Activated CD4-positive, alpha-beta T cell treated with anti-CD3 and anti-CD28 coated beads, Interleukin-2, amount 50 U/mL, for 4 hours (primary cell): ENCODE measurements at places on chromosomes 16 and 17.

GRCh38 chr17:38559051-38559879 is 46.5 kb downstream of the SRCIN1 start:
- DNase-seq: peak; percentile 90

DNA sequence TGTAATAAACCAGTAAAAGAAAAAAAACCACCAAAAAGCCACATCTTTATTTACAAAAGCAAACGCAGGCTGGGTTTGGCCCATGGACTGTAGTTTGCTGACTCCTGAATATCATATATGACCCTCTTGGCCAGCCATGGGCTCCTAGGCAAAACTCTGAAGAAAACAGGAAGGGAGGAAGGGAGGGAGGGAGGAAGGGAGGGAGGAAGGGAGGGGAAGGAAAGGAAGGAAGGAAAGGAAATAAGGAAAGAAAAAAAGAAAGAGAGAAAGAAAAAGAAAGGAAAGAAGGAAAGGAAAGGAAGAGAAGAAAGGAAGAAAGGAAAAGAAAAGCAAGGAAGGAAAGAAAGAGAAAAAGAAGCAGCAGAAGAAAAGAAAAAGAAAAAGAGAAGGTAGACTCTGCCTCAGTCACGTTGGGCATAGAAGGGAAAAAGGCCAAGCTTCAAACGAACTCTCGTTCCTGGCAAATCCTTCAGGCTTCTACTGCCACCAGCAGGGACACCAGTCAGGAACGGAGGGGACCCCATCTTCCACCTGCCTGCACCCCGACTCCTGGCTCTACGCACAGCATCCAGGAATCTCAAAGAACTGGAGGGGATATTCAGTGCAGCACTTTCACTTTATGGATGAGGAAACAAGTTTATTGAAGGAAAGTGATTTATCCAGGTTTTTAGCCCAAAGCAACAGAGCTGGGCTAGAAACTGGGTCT is 22.1 kb downstream of the CDC42EP4 start:
- no peak for DNase-seq

- DNase-seq: no peak
Observed at GRCh38 chr17:72169823-72170222, 49.0 kb downstream of the SOX9 start.

DNA sequence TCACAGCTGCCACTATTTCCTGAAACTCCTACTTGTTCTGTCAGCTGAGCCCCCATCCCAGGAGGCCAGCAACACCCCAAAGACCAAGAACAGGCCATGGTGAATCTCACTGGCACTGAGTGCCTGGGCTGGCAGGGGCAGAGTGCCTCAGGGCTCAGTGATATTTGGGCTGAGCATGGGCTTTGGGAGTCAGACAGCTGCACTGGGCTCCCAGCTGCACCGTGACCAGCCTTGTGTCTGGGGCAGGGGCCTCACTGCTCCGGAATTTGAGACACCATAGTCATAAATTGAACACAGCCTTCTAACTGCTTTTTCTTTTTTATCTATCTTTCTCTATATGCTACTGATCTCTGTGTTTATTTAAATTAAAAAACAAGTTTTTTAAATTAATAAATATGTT is 1744.2 kb downstream of the TP53TG3F start:
- DNase-seq: no peak

- no peak for DNase-seq
Observed at GRCh38 chr16:25066426-25066746, 45.2 kb upstream of the LCMT1 start.

GRCh38 chr16:7167626-7168025 is 165.0 kb upstream of the RBFOX1 start:
- no peak for DNase-seq

- no peak for DNase-seq
Observed at GRCh38 chr16:57167538-57167937, 18.3 kb downstream of the PSME3IP1 start.

GRCh38 chr16:81607805-81608522 is 163.4 kb downstream of the CMIP start:
- DNase-seq: no peak

DNA sequence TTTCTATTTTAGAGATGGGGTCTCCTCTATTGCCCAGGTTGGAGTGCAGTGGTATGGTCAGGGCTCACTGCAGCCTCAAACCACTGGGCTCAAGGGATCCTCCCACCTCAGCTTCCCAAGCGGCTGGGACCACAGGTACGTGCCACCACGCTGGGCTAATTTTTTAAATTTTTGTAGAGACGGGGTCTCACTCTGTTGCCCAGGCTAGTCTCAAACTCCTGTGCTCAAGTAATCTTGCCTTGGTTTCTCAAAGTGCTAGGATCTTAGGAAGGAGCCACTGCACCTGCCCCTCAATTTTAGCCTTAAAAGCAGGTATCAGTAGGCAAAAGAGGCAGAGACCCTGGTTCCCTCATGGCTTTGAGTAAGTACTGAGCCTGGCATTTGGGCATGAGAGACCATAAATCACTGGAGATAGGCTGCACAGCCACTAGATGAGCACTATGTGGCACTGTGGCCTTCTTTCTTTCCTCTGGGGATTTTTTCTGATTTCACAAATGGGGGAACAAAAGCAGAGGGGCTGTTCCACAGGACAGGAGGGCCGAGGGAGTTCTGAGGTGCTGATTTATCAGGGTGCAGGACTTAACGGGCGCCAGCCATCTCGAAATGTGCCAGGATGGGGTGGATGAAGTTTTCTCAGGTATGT is 82.2 kb downstream of the PLXDC1 start:
- no peak for DNase-seq

DNA sequence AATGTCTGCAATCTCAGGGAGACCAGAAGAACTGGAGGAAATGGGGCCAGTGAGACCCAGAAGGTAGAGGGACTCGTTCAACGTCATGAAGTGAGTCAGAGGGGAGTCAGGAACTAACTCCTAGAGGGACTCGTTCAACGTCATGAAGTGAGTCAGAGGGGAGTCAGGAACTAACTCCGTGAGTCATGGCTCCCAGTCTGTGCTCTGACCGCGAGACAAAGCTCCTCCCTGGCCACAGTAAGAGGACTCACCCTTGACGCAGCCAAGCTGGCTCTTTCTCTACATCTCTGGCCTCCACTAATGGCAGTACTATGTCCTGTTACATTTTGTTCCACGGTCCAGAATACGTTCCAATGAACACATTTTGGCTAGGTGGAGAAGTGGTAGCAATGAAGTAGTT is 902.5 kb downstream of the KCNJ2 start:
- DNase-seq: no peak
